ENCODE measurements at places on chromosomes 5 and 9.

DNA sequence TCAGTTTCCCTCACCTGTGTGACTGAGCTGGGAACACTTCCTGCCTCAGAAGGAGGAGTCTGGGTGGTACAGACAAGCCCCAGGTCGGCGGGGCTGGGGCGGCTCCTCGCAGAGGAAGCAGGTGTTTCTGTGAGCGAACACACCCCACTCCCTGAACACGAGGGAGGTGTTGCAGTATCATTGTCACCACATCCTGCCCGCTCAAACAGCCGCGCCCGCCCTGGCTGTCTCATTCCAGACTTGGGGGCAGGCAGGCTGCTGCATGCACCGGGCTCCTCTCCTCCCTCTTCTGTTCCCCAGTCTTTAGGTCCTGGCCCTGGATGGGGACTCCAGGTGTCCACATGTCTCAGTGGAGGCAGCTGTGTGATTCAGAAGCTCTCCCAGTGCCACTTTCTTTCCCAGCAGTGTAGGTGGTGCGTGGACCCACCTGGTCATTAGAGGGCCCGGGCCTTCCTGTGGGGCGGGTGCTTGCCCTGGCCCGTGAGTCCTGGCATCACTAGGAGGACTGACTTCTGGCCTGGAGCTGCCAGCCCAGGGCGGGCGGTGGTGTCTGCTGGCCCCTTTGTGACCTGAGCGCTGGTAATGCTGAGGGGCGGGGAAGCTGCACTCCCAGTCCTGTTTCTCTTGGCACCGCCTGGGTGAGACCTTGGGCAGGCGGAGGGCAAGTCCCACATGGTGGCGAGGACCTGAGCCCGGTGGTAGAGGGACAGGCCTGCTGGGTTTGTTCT is 18.3 kb upstream of the PHYHD1 start:
- DNase-seq: no peak

GRCh38 chr5:136066661-136067271 is 38.0 kb downstream of the TGFBI start:
- DNase-seq: no peak

GRCh38 chr9:32787816-32788215 is 4.5 kb downstream of the TMEM215 start:
- DNase-seq: no peak

DNA sequence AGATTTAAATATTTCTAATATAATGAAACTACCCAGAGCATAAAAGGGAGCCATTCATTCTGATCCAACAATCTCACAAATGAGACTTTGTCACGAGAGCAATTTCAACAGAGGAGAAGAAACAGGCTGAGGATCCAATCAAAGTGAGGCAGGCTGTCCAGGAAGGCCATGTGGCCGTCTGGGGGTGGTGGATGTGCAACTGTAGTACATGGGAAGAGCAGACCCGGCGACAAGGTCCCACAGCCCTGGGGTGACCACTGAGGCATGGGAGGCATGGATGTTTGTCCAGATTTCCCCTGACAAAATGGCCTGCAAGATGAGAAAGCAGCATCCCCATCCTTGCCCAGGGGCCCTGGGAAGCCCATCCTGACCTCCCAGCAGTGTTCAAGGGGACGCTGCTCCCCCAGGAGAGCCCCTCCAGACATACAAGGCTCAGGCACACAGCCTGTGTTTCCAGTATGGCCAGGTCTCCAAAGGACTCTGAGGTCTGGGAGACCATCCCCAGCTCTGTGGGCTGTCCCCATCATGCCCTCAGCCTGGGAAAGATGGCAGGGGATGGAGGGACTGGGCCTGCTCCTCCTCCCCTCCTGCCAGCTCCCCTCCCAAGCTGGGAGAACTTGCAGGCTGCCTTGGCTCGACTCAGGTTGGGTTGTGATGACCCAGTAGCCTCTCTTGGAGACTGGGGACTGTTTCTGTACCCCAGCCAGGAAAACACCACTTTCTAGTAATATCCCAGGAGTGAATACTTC is 27.5 kb upstream of the FCN2 start:
- no peak for DNase-seq

DNA sequence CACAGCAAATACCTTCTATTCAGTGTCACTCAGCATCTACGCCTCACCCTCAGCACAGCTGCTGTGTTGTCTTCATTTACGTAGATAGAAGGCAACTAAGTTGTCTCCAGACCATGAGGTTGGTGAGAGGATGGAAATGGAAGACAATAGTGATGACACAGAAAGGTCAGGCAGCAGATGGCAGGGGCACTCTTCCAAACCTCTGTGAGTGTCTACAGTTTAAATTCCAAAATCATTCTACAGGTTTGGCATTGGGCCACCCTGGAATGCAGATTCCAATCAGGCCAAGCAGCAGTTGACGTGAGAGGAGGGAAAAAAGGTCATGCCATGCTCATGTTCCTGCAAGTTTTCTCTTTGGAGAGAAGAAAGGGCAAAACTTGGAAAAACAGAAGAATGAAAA is 68.7 kb upstream of the ADAMTSL1 start:
- no peak for DNase-seq

- DNase-seq: no peak
Measured at GRCh38 chr9:102445181-102445747, 549.9 kb upstream of the CYLC2 start.

DNA sequence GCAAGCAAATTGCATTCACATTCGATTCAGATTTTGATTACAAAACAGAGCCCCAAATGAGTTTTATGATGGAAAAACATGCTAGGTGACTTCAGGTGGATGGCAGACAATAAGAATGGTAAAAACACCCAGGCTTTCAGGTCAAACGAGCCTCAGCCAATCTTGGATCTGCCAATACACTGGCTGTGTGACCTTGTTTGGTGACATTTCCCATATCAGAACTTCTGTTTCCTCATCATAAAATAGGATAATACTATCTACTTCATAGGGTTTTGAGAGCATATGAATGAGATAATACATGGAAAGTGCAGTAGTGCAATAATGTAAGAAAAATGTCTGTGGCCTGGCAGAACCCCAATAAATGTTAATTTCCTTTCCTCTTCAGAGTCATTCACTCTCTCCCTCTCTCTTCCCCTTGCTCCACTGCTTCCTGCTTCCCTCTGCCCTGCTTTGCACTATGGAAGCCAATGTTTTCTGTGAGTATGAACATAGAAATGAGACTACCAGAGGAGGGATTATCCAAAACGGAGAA is 54.7 kb downstream of the SH3RF2 start:
- DNase-seq: no peak

DNA sequence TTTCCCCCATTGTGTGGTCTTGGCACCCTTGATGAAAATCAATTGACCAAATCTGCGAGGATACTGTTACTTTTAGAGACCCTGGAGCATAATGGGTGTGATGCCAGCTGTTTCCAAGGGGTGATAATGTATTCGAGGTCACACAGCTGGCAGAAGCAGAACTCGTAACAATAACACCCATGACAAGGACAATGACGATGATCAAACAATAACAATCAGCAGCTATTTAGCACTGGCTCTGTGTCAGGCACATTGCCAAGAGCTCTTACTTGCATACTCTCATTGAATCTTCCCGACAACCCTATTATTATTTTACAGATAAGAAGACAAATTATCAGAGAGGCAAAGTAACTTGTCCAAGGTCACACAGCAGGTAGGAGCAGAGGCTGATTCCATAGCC is 223.7 kb upstream of the MSX2 start:
- no peak for DNase-seq

GRCh38 chr5:176851380-176851779 is 41.0 kb downstream of the UNC5A start:
- no peak for DNase-seq

DNA sequence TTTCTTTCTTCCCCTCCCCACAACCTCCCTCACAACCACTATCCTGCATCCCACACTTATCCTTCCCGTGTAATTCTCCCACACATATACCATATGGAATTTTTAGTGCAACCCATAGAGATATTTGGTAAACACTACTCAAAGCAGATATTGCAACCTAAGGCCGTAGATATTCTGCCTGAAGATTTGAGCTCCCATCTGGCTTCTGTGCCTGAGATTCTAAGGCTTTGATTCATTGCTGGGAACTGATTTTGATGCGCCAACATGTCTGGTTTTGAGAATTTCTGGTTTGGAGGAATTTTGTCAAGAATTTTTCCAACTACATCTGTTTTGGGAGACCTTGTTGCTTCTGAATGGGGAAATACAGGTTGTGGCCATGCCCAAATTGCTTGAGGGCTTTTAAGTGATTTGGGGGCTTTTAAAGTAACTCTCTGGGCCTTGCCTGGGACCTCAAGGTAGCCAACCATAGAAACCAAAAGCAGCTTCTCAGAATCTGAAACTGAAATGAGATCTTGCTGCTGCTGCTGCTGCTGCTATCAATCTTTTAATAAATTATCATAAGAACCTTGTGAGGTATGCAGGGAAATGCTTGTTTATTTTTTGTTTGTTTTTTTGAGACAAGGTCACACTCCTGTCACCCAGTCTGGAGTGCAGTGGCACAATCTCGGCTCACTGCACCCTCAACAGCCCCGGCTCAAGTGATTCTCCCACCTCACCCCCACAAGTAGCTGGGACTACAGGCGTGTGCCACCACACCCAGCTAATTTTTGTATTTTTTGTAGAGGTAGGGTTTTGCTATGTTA is 36.2 kb downstream of the PLAC8L1 start:
- no peak for DNase-seq

DNA sequence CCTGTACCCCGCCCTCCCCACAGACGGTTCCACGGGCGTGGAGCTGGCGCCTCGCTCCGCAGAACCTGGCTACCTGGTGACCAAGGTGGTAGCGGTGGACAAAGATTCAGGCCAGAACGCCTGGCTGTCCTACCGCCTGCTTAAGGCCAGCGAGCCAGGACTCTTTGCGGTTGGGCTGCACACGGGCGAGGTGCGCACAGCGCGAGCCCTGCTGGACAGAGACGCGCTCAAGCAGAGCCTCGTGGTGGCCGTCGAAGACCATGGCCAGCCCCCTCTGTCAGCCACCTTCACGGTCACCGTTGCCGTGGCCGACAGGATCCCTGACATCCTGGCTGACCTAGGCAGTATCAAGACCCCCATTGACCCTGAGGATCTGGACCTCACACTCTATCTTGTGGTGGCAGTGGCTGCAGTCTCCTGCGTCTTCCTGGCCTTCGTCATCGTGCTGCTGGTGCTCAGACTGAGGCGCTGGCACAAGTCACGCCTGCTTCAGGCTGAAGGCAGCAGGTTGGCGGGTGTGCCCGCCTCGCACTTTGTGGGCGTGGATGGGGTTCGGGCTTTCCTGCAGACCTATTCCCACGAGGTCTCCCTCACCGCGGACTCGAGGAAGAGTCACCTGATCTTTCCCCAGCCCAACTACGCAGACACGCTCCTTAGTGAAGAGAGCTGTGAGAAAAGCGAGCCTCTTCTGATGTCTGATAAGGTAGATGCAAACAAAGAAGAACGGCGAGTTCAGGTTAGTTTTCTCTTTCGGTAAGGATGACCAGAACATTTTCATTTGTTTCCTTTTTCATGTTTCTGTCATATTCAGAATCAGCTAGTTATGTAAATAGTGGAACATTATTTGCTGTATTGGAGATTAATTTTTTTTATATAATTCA is 2.3 kb downstream of the PCDHGA5 start:
- no peak for DNase-seq

DNA sequence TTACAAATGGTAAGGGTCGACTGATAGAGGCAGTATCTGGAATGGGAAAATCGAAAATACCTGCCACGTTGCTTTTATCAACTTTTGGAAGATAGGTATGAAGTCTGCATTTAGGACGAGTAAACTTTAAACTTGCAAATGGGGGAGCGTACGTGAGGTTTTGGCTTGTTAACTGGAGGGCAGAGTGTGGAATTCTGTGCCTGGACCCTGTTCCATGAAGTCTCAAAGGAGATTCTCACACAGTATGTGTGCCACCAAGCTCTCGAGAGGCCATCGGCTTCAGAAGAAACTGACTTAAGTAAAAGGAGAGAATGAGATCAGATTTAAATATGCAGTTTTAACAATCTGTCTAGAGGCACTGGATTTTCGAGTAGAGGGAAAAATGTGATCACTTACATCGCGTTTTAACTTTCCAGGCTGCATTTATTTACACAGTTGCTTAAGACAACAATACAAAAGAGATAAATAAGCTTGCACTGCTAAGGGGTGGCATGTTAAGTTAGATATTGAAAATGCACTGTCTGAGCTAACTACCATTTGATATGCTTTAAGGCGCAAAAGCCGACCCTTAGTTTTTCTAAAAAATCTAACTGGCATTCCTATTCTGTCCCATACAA is 401.6 kb downstream of the EBF1 start:
- DNase-seq: no peak

DNA sequence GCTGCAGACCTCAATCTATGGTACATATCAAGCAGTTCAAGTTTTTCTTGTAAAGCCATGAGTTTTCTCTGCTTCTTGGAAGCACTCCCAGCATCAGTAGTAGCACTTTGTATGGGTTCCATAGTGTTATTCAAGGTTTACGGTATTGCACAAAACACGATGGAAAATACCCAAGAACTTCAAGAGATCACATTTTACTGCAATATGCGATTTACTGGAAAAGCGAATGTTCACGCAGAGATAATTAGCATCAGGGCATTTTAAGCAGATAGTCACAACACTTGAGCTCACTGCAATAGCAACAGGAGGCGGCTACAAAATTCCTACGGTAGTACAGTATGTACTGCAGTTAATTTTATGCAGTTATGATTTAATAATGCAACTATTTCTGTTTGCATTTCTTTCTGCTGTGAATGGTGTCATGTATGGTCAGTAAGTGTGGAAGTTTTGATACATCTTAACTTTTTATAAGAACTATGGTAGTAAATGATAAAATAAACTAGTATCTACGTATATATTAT is 200.8 kb downstream of the SMARCA2 start:
- no peak for DNase-seq

GRCh38 chr5:9126490-9126889 is 419.4 kb downstream of the SEMA5A start:
- no peak for DNase-seq

DNA sequence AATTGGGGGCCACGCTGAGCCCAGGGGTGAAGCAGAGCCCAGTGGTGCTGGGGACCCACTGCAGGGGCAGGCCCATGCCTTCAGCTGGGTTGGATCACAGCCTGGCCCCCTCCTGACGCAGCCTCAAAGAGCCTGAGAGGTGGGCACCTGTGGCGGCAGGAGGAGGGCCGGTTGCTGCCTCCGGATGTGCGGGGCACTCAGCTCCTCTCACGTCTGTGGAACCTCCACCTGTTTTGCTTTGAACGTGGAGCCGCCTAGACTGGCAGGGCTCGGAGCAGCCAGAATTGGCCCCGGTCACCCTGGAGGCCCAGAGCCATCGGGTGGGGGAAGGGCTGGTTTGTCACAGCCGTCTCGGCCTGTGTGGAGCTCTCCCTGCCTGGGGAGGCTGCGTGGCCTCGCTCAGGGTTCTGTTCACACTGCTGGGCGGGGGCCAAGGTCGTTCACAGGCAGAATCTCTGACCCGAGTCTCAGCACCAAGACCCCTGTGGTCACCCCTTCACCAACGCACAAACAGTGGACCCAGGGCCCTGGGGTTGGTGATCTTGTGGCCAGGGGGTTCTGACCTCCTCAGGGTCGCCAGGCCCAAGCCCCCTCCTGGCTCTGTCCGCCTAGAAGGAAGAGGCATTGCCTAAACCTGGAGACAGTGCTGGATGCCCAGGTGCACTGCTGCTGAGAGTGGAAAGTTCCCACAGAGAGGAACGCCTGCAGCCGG is 9.2 kb upstream of the SLC9A3 start:
- no peak for DNase-seq

- DNase-seq: no peak
Measured at GRCh38 chr5:82820961-82821845, 256.0 kb downstream of the TMEM167A start.

- DNase-seq: no peak
Measured at GRCh38 chr5:145478651-145479050, 356.5 kb downstream of the PRELID2 start.

- no peak for DNase-seq
Measured at GRCh38 chr9:132806306-132806705, 71.8 kb downstream of the AK8 start.

- DNase-seq: no peak
Measured at GRCh38 chr5:29889051-29889450, 1304.4 kb upstream of the CDH6 start.

Data from HCT116 (cell line).